ENCODE measurements at places on chromosomes 5 and 9. TPM values are rescaled to one million over a fixed set of nuclear protein-coding genes. Genes with fewer than 3 reads are reported as not detected.

Gene SEMA6A
- not detected for total RNA-seq

Gene PCDHA5
- 0.88 TPM for total RNA-seq

Gene SPATA31A3
- not detected for total RNA-seq

Gene GPR21
- total RNA-seq: not detected

Gene LCN1
- not detected for total RNA-seq

Gene RLN2
- 0.21 TPM for total RNA-seq
